AG04449 (cell line): ENCODE measurements at places on chromosomes 12 and 14.

GRCh38 chr14:89884761-89885160 lies 69.8 kb downstream of the EFCAB11 start:
- no peak for DNase-seq

- no peak for DNase-seq
These were observed 16.8 kb downstream of the RFC5 start for GRCh38 chr12:118033323-118033722.

- DNase-seq = no peak
These were observed 54.6 kb downstream of the FAM222A start for GRCh38 chr12:109767991-109768900.

DNA sequence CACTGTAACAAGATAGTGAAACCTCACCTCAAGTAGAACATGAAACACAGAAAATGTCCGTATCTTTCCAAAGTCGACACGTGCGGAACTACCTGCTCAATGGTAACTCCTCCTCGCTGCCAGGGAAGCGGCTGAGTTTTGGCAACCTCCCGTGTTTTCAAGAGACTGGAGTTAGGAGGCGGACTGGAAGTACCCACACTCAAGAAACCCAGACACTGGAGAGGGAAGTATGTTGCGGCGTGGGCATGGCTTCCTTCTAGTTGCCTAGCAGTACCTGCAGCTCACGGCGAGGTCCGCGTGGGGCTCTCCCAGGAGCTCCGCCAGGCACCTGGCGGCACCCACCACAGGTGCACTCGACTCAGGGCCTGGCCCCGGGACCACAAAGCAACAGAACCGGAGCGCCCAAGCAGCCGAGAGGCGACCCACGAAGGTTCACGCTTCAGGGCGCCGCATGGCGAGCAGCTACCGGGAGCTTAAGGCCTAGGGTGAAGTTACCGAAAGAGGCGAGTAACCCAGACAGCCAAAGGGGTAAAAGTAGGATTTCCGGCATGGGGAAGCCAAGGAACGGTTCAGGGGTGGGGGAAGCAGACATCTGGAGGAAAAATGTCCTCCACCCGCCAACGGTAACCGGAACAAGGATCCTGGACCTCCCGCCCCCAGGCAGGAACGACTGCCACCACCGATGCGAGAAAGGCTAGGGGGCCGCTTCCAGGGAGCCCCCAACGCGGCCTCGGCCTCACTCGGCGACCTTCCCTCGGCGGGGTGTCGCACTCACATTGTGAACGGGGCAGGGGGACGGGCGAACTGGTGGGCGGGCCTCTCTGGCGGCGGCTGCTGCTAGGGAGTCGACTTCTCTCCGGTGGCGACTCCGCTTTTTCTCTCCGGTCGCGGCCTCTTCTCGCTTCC lies 608 bp downstream of the PTGES3 start:
- no peak for DNase-seq

DNA sequence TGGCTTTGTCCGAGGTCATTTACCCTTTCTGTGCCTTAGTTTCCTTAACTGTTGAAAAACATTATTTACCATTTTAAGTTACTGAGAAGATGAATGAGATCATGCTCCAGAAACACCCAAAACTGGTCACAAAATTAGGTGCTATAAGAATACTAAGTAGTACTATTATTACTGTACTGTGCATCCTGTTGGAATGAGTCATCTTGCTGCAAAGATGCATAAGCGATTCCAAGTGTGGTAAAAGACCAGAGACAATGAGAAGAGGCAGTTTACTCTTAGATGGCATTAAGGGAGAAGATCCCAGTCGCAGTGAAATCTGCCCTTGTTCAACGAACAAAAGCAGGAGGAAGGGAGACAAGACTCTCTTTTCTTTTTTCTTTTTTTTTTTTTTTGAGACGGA lies 4.2 kb upstream of the PLEKHA5 start:
- no peak for DNase-seq

DNA sequence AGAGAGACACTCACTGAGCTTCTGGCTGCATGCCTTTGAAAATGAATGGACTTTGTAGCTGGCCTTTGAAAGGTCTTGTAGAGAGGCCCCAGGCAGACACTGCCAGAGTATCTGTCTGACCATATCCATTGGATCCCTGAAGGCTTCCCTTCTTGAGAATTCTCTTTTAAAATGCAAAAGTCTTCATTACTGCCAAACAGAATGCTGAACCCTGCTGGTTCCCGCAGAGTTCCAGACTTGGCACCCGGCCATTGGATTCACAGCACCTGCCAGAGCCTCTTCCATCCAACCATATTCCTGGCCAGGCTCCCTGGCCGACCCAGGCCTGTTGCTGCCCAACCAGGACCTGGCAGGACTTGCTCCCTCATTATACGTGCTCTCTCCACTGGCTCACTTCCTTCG lies 182.5 kb downstream of the GXYLT1 start:
- DNase-seq = no peak

GRCh38 chr12:80936642-80937390 lies 918 bp downstream of the LIN7A start:
- DNase-seq = no peak

GRCh38 chr12:6946033-6946919 lies 2.5 kb downstream of the C12orf57 start:
- no peak for DNase-seq

- DNase-seq = no peak
These were observed 32.1 kb downstream of the NCKAP5L start for GRCh38 chr12:49796155-49796554.

DNA sequence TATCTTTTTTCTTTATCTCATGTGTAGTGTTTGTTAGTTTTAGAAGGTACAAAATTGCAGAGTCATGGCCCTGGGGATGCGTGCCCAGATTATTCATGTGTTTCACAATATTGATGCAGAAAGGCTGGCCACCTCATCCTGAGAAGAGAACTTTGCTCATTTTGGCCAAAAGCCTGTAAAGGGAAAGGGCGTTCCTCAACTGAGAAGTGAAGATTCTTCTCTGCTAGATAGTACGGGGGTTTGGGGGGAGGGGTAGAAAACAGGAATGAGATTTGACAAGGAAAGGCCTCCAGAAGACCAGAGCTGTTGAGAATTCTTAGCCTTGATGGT lies 1.7 kb downstream of the MGST1 start:
- peak; percentile 69 for DNase-seq

- DNase-seq = no peak
These were observed 4.7 kb downstream of the ZDHHC17 start for GRCh38 chr12:76768576-76768975.

GRCh38 chr14:92153581-92153980 lies 31.8 kb downstream of the CPSF2 start:
- no peak for DNase-seq

GRCh38 chr12:39239490-39240486 lies 203.1 kb downstream of the KIF21A start:
- no peak for DNase-seq

DNA sequence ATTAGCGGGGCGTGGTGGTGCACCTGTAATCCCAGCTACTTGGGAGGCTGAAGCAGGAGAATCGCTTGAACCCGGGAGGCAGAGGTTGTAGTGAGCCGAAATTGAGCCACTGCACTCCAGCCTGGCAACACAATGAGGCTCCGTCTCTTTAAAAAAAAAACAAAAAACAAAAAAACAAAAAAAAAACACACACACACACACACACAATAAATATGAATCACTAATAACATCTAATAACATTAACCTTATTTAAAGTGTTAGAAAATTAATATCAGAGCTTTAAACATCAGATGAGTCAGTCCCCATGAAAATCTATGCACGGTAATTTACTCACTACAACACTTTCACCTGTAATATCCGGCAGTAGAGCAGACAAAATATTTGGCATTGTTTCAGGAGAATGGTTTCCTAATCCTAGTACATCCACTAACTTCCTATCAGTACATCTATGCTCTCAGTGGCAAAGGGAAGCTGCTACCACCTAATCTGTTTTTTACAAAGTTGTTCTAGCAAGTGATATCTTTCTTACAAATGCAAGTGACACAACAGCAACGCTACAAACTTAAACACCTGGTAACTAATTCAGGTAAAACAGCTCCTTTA lies 36.2 kb downstream of the MED13L start:
- DNase-seq = no peak

DNA sequence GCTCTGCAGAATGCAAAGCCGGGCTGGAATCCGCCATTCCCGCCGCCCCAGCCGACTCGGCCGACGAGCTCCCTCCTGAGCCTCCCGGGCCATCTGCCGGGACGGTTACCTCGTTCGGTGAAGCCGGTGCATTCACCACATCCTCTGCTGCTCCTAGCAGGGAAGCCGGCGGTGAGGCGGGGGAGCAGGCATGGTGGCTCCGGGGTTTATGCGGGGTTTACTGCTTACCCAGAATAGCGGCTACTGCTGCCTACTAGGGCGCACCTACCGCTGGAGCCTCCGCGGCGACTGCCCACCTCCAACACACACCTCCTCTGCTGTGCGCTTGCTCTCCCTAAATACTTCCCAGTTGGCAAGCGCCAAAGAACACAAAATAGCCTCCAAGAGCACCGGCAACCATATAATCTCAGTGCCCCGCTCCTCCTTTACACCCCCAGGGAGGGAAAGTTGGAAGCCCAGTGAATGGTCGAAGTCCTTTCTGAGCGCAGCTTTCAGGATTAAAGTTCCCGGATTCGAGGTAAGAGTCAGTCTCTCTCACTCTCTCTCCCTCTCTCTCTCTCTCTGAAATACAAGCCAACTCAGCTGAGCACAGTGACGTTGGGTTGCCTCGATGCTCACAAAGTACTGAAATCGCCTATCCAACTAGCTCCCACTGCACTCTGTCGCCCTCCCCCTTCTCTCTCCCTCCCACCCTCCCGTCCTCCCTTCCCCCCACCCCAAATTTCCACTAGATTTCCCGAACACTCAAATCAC lies at the start of gene TBX5:
TSS of gene TBX5 (minus strand) at position 626 of the 753 bp plus-strand sequence. CDS start 2,246 bp downstream, outside the sequence.
- no peak for DNase-seq

GRCh38 chr12:13000616-13000924 lies 505 bp upstream of the HEBP1 start:
- DNase-seq = no peak

GRCh38 chr12:95963096-95963495 lies 20.0 kb downstream of the AMDHD1 start:
- no peak for DNase-seq

- DNase-seq = no peak
These were observed 12.6 kb upstream of the ACTR6 start for GRCh38 chr12:100187857-100188519.

GRCh38 chr12:117051380-117051779 lies 47.8 kb downstream of the TESC start:
- no peak for DNase-seq

GRCh38 chr12:7265251-7265650 lies 38.6 kb upstream of the ACSM4 start:
- DNase-seq = no peak

DNA sequence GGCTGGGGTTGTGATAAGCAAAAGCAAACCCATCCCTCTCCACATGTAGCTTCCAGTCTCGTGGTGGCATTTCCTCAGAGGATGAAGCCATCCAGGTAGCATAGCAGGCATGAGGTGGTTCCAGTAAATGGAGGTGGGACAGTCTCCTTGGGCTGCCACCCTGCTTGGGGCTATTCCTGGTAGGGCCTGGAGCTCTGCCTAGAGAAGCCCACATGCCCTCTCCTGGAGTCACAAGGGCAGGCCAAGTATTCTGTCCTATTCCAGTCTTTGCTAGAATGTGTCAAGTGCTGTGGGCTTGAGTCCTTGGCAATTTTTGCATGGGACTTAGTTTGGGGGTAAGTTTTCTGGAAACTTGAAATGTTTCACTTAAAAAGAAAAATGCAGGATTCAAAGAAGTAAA lies 469.9 kb downstream of the DPF3 start:
- no peak for DNase-seq

- no peak for DNase-seq
These were observed 25.0 kb upstream of the C12orf42 start for GRCh38 chr12:103520686-103521215.

- DNase-seq = no peak
These were observed 781.2 kb downstream of the FLRT2 start for GRCh38 chr14:86311151-86311550.

GRCh38 chr12:113880326-113880725 lies 85.8 kb downstream of the RBM19 start:
- no peak for DNase-seq

- DNase-seq = no peak
These were observed 11.3 kb downstream of the NOS1 start for GRCh38 chr12:117350140-117350539.

GRCh38 chr14:38777401-38777800 lies 325.6 kb downstream of the SEC23A start:
- no peak for DNase-seq

DNA sequence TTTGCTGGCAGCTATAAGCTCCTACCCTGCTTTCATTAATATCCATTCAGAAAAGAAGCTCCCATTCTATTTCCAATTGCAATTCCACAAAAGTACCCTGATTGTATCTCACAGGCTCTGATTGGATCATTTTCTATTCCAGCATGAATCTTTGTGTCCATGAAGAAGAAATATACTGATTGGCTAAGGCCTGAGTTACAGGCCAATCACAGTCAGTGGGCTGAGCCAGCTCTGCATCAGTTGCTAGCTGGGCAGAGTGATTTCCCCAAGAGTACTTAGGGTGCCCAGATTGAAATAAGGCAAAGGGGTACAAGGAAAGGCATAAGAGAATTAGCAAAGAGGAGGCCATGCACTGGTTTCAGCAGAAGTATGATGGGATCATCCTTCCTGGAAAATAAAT lies 14.4 kb downstream of the ART4 start:
- no peak for DNase-seq

GRCh38 chr14:101965181-101965544 lies 790 bp downstream of the DYNC1H1 start:
- DNase-seq = no peak

GRCh38 chr12:21505888-21506287 lies 4.3 kb downstream of the GOLT1B start:
- no peak for DNase-seq

- DNase-seq = no peak
These were observed 67.2 kb upstream of the DIO2 start for GRCh38 chr14:80278293-80279023.

- DNase-seq = no peak
These were observed 38.7 kb upstream of the ZNF641 start for GRCh38 chr12:48389409-48389808.

GRCh38 chr14:85528080-85528896 lies 1.7 kb upstream of the FLRT2 start:
- DNase-seq = peak; percentile 72

DNA sequence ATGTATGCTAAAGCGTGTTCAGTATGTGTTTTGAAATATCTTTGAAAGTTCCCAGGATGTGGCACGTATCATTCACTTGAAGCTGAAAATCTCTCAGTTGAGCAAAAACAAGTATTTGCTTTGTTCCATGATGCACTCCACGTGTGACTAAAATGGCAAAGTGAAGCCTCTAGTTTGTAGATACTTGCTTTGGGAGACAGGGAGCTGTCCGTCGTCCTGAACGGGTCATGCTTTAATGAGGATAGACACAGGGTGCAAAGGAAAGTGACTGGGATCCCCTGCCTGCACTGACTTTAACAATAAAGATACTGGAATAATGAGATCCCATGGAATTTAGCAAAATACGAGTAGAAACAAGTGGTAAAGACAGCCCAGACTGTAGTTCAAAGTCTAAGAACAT lies 991.4 kb downstream of the NRXN3 start:
- no peak for DNase-seq

DNA sequence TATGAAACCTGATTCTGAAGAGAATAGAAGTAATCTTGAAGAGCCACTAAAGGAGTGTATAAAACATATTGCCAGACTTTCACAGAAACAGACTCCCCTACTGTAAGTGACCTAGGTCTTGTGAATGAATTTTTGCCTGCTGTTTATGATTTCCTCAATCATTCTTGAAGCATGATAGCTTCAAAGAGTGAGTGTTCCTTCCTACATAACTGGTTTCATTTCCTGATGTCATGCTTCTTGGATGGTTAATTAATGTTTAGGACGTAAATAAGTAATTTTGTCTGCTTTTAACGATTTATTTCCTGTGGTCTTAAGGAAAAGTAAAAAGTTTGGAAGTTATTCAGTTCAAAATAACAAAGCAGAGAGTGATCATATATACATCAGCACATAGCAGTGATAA lies 129.8 kb downstream of the PIK3C2G start:
- DNase-seq = no peak

- DNase-seq = no peak
These were observed 164.4 kb downstream of the CAND1 start for GRCh38 chr12:67433385-67434175.
